Renal cortex interstitium (tissue), 15 donors: ENCODE measurements at places on chromosomes 1 and 21.

GRCh38 chr21:34814529-34814951, 145.7 kb downstream of the CLIC6 start:
- no peak for DNase-seq

DNA sequence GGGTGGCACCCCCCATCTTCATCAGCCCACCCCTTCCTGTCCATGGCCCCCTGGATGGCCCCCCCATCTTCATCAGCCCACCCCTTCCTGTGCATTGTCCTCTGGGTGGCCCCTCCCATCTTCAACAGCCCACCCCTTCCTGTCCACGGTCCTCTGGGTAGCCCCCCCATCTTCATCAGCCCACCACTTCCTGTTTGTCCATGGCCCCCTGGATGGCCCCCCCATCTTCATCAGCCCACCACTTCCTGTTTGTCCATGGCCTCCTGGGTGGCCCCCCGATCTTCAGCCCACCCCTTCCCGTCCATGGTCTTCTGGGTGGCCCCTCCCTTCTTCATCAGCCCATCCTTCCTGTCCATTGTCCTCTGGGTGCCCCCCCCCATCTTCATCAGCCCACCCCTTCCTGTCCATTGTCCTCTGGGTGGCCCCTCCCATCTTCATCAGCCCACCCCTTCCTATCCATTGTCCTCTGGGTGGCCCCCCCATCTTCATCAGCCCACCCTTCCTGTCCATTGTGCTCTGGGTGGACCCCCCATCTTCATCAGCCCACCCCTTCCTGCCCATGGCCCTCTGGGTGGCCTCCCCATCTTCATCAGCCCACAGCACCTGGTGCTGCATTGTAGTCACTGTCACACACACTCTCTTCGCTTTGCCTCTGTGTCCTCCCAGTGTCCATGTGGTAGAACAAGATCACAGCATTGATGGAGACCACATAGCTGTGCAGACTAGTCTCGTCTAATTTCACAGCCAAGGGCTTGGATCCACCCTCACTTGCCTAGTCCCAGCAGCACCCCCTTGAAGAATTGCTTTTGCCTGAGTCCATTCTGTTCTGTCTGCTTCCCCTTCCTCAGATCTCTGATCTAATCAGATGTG, 95.9 kb downstream of the PCBP3 start:
- DNase-seq = no peak

DNA sequence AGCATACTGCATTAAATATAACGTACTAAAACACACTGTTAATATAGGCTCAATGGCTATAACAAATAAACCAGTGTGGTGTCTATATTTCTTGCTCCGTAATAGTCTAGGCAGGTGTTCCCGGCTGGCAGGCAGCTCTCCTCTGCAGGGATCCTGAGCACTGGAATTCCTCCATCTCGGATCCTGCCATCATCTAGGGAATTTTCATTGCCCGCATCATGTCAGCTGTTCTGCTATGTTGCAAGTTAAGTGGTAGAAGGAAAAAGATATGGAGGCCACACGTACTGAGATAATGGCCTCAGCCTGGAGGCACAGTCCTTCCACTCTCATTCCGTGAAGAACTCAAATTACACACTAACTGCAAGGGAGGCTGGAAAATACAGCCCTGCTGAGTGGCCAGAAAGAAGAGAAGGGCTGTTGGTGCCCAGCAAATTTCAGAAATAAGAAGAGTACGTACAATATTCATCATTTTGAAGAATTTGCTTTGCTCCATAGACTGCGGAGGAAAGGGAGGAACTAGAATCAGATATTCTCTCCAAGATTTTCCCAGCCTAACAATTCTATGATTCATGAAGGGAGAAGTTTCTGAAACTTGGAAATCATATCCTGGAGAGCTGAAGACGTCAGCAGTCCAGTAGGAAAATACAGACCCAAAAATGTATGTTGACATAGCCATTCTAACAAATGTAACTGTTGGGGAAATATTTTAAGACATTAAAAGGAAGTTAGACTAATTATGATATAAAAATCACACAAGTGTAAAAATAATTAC, 263.3 kb downstream of the MRPL39 start:
- DNase-seq = no peak

- no peak for DNase-seq
Observed at GRCh38 chr1:172658871-172659453, at the start of gene FASLG. Gene FASLG (plus strand): TSS chr1:172659103. CDS start chr1:172659202, 99 bp downstream.

DNA sequence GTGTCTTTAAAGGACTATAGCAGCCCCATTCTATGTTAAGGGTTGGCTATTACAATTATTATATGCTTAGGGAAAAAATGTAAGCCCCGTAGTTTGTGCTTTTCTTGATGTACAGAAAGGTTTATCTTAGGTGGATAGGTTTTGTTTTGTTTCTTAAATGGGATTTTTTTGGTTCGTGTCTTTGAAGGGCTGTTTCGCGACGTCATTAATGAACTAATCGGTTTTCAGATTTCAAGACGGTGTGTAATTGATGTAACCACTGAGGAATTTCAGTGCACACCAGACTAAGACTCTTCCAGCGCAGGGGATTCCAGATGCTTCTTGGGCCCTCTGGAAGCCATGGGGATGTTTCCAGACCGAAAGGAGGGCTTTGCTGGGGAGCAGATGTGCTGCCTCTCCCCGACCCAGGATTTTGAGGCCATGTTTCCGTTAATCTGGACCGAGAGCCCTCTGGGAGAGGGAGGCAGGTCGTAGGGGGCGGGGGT, 4.8 kb upstream of the SIM2 start:
- no peak for DNase-seq

GRCh38 chr21:36725793-36726386, 27.0 kb downstream of the SIM2 start:
- no peak for DNase-seq
